Activated CD4-positive, alpha-beta T cell treated with anti-CD3 and anti-CD28 coated beads, Interleukin-2, amount 10 ng/mL, durations not matched to agents 7 days and 5 days (primary cell): ENCODE measurements at places on chromosomes 7 and 10.

DNA sequence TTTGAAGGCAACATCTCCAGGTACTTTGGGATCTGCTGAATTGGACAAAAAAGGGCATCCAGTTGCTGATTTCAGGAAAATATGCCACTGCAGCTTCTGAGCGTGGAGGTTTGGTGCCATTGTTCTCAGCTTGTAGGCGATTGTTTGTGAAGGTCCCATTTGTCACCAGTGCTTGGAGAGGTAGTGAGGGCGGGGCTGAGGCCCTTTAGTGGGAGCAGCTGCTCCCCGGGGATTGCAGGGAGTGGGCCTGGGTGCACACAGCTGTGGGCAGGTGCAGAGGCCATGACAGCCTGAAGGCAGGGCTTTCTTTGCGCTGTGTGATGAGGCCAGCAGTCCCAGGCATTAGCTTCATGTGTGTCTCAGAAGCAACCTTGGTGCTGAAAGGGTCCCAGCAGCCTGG, 3.9 kb downstream of the FAM20C start:
- no peak for DNase-seq

- DNase-seq: no peak
Measured at GRCh38 chr7:82247814-82248433, 195.7 kb downstream of the CACNA2D1 start.

- DNase-seq: no peak
Measured at GRCh38 chr10:11875494-11876281, 52.5 kb downstream of the PROSER2 start.

- no peak for DNase-seq
Measured at GRCh38 chr7:151012911-151013347, 11.4 kb downstream of the ATG9B start.

DNA sequence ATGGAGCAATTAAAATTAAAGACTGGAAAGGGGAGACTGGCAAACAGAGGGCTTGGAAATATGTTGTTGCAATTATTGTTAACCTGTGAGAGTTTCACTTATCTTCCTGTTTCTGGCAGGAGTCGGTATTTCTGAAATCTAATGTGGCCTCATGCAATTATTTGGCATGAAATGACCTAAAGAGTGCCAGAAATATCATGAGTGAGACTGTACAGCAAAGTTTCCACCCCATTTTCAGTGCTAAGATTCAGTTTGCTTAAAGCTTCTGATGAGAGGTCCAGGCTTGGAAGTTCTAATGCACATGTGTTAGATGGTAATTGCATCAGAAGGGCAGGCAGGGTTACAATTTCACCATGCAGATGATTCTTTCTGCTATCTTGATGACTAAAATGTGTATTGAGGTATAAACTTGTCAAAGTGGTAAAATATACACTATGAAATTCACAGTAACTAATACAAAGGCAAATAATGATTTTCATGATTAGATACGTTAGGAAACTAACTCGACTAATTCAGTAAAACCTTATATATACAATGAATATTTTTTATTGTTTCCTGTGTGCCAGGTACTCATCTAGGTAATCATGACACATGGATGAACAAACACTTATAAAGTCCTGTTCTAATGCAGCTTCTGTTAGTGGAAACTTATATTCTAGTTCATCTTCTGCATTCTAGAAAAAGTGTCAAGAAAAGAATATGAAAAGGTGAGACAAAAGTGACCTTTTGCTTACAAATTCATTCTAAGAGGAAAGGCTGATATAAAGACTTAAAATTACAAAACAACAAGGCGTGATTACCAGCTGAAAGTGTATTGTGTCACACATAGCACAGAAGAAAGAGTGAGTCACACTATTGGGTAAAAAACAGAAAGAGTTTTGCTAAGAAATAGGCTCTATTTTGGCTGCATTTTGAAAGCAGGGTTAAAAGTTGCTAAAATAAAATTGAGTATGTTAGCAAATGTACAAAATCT, 533.4 kb upstream of the SEMA3D start:
- no peak for DNase-seq
